ENCODE measurements at places on chromosomes 13 and 19.
A peak's percentile ranks its signal among the peaks of the same experiment; 100 is the strongest.

DNA sequence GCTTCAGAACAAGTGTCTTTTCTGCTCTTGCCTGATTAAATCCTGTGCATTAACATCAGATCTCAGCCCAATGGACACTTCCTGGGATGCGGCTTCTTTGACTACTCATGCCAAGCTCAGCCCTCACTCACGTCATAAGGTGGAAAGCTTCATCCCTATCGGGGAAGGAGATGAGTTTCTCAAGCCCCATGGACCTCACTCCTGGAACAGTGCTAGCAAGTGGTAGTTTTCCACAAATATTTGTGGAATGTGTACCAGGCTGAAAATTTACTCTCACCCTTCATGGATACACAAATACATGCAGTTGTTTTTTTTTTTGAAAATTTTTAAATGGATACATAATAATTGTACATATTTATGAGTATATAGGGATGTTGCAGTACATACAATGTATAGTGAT is 34.6 kb upstream of the FARP1 start:
- DNase-seq: no peak

DNA sequence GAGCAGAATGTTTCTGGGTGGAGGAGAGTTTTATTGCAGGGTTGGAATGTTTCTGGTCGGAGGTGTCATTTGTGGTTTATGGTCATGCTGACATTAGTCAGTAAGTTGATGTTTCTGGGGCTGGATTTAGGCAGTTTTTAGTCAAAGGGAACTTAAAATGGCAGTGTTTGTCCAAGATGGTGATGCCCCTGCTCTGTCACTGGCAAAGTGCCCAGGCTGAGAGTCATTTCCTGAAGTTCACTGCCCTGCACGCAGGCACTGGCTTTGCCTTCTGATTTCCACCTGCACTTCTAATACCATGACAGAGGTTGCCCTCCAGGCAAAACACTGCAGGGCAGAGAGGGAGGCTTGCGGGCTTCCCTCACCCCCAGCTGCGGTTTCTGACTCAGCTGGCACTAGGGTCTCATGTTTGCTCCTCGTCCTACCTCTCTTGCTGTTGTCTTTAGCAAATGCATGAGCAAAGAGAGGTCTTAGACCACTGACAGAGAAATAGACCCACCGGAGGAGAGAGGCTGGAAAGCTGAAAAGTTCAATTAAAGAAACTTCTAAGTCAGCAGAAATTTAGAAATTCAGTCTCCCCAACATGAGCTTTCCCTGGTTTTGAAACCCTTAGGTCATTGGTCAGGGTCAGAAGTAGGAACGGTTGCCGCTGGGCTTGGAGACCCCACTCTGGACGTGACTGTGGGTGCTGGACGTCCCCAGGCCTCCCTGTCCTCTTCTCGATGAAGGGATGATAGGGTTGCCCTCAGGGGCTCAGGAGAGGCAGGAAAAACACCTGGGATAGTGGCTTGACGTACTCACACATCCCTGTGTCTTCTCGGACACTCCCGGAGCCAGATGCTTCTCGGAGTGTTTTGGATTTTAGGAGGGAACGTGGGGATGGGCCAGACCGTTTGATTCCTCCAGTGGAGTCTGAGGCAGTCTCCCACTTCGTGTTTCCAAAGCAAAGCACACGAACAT is 26.3 kb downstream of the TMEM255B start:
- DNase-seq: no peak

DNA sequence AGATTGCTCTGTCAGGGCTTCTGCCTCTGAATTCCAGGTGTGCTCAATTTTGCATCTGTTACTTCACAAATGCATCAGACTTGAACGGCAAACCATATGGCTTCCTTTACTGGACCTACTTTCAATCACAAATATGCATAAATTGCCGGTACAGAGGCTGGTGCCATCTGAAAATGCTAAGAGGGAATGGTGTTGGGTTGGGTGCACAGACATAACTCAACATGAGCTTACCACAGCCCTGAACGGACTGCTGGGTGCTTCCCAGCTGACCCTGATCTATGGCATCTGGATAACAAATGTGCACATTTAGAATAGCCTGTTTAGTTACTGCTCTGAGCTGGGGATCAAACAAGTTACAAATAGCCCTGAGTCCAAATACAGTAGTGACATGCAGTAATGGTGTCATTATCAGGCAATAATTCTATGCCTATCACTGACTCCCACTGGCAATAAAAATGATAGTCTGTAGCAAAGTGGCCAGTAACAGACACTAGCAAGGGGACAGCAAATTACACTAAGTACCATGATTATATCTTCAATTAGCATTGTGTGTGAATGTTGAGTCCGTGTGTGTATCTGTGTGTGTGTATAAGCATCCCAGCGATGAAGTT is 927.3 kb downstream of the DIAPH3 start:
- no peak for DNase-seq

DNA sequence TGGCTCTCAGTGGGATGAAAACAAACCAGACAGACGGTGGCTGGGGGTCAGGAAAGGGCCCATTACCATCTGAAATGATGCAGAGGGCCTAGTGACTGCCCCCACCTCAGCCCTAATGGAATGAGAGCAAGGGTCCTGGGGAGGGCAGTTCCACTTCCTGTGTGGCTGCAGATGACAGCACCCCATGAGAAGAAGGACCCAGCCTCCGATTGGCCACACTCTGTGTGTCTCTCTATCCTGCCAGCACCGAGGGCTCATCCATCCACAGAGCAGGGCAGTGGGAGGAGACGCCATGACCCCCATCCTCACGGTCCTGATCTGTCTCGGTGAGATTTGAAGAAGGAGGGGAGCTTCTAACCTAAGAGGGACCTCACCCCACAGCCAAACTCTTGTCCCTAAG is 498 bp downstream of the LILRB1 start:
- DNase-seq: no peak

- DNase-seq: peak; percentile 40
Measured at GRCh38 chr19:17205237-17206140, 9.7 kb upstream of the USE1 start.

DNA sequence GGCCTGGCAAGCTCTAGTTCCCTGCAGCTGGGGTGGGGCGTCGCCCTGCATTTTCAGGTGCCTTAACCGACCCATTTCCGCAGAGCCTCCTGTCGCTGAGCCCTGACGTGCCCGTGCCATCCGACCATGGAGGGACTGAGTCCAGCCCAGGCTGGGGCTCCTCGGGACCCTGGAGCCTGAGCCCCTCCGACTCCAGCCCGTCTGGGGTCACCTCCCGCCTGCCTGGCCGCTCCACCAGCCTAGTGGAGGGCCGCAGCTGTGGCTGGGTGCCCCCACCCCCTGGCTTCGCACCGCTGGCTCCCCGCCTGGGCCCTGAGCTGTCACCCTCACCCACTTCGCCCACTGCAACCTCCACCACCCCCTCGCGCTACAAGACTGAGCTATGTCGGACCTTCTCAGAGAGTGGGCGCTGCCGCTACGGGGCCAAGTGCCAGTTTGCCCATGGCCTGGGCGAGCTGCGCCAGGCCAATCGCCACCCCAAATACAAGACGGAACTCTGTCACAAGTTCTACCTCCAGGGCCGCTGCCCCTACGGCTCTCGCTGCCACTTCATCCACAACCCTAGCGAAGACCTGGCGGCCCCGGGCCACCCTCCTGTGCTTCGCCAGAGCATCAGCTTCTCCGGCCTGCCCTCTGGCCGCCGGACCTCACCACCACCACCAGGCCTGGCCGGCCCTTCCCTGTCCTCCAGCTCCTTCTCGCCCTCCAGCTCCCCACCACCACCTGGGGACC is 1.2 kb downstream of the ZFP36 start:
- DNase-seq: peak; percentile 71

- no peak for DNase-seq
Measured at GRCh38 chr13:20492641-20493040, 33.0 kb downstream of the CRYL1 start.

DNA sequence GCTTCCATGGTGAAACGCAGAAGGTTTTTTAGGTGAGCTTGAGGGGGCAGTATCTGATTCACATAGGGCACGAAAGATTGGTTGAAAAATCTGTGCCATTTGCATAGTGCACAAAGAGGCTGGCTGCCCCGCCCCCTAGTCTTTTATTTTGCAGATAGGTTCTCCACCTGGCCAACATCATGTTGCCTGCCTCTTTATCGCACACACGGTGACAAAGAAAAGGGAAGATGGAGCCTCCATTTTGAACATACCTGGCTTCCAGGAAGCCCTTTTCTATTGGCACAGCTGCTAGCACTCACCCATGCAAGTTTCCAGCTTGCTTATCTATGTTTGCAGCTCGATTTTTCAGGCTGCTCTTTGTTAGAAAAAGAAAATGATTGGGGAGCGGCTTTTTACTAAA is 316.2 kb upstream of the KLHL1 start:
- no peak for DNase-seq

DNA sequence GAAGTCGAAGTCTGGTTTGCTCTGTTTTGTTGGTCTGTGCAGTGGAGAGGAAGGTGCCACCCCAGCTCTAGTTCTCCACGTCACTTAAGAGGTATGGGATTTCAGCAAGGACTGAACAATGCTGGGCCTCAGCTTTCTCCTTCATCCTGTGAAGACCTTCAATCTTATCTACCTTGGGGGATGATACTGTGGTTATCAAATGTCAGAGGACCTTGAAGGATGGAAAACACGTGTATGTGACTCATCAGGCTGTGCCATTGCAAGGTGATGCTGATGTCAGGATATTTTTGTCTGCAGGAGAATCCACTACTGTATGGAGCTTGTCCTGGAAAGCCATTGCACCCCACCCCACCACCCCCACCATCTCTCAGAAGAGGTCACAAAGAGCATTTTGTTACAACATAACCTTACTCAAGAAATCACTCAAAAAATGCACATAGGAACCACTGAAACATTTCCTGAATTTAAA is 81.4 kb upstream of the UQCRFS1 start:
- DNase-seq: no peak

- peak; percentile 28 for DNase-seq
Measured at GRCh38 chr13:110629735-110630134, 14.4 kb downstream of the NAXD start.
